Head of caudate nucleus (tissue), 42 donors: ENCODE measurements at places on chromosomes 7 and 10.

DNA sequence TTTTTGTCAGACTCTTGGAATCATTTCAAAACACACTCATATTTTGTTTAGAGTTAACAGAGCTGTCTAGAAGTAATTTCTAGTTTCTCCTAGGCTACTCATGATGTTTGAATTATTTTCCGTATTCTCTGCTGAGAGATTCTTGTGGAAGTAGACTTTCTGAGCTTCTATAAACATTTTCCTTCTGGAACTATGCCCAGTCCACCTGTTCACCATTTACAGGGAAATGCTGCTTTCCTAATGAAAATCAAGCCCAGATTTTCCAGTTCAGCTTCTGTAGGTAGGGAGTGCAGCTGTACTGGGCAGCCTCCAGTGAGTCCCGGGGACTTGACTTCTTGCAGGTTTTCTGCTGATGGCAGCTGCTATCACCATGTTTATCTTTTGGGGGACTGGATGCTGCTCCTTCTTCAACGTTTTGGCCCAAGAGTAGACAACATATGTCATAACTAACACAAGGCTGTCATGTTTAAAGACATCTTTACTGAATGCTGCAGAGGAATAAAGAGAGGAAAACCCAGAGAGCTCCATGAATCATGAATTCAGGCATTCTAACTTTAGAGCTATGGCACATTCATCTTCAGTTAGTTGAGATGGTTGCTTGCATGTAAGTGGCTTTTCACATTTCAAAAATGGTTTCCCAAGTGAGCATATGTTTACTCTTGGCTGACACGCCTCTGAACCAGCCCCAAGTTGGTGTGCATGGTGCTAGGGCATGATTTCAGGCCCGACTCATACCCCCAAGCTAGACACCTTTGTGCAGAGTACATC is 85.6 kb downstream of the SDK1 start:
- no peak for DNase-seq

- DNase-seq = no peak
Observed at GRCh38 chr10:100621360-100622205, 85.8 kb downstream of the HIF1AN start.

DNA sequence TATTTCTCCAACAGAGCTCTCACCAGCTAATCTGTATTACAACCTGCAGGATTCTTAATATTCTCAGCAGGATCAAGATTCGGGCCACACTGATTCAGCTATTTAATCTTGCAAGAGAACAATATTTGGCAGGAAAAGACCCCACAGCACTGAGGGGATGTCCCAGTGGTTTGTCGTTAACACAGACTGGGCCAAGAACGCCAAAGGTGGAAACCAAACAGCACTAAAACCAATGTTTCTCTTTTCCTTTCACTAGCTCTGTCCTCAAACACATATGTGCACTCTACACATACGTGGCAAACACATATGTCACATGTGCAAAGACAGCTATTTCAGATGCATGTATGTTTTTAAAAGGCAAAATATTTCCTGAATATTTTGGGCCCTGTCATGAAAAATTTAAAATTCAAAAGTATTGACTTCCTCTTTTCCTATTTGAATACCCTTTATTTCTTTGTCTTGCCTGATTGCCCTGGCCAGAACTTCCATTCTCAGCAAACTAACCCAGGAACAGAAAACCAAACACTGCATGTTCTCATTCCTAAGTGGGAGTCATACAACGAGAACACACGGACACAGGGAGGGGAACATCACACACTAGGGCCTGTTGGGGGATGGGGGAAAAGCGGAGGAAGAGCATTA is 51.7 kb upstream of the NEBL start:
- DNase-seq = no peak

- no peak for DNase-seq
Observed at GRCh38 chr7:105389088-105389650, 448 bp upstream of the SRPK2 start.

- no peak for DNase-seq
Observed at GRCh38 chr10:49748006-49748405, 14.1 kb downstream of the OGDHL start.

DNA sequence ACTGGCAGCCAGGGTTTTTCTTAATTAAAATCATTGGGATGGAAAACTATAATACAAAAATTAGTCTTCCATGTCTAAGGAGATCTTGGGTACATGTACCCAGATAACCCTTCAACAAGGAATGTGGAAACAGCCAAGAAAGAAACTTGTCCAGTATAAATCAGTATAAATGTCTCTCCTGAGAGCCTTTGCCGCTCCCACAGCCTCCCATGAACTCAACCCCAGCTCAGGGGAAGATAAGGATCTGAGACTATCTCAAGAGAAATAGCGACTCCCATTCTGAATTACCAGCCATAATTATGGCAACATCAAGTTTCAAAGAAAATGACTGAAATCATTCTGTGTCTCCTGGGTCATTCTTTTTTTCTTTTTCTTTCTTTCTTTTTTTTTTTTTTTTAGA is 32.6 kb upstream of the AFAP1L2 start:
- DNase-seq = no peak

DNA sequence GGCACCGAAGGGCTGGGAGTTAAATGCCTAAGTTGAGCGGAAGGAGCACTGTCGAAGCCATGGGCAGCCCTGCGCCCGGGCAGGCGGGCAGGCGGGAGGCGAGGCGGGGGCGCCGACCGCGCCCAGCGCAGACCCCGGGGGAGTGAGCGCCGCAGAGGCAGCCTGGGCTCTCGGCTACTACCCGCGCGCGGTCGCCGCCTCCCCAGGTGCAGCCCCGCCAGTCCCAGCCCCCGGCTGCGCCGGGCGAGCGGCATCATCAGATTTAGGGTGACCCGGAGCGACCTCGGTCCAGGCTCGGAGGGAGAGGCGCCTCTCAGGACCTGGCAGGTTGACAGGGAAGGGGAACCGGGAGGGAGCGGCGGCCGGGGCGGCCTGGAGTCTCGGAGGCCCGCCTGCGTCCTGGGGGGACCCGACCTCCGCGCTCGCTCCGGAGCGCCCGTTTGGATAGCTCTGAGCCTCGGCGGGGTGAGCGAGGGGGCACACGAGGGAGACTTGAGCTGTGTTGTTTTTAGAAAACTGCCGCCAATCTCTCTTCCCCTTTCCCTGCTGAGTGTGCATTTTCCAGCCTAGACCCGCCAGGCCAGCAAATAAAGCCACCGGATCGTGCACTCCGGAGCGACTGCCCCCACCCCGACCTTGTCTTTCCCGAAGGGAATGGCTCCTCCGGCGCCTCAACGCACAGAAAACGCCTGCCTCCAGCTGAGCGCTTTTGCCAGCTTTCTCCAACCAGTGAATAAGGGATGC is 2.3 kb upstream of the NRP1 start:
- DNase-seq = peak; percentile 20

DNA sequence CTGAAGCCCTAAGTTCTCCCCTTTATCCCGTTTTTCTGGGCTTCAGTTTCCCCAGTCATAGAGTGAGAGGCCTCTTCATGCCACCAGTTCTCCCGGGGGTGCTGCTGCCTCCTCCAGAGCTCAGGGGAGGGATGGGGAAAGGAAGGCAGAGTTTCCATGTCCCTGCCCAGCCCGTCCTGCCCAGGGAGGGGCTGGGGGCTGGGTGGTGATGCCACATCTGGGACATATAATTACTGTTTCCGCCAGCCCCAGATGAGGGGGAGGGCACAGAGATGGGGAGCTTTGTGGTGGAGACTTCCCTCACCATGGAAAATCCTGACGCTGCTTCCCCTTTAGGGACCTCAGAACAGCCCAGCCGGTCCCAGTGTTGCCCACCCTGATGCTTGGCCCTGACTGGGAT is 4.1 kb downstream of the AQP1 start:
- no peak for DNase-seq

DNA sequence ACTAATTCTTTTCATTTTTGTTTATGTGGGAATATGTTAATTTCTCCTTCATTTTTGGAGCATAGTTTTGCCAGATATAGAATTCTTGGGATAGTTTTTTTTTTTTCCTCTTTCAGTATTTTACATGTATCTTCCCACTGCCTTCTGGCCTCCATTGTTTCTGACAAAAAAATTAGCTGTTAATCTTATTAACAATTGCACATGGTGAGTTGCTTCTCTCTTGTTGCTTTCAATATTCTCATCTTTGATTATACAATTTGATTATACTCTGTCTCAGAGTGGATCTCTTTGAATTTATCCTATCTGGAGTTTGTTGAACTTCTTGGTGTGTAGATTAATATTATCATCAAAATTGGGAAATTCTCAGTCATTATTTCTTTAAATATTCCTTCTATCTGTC is 41.4 kb upstream of the HABP2 start:
- DNase-seq = no peak

DNA sequence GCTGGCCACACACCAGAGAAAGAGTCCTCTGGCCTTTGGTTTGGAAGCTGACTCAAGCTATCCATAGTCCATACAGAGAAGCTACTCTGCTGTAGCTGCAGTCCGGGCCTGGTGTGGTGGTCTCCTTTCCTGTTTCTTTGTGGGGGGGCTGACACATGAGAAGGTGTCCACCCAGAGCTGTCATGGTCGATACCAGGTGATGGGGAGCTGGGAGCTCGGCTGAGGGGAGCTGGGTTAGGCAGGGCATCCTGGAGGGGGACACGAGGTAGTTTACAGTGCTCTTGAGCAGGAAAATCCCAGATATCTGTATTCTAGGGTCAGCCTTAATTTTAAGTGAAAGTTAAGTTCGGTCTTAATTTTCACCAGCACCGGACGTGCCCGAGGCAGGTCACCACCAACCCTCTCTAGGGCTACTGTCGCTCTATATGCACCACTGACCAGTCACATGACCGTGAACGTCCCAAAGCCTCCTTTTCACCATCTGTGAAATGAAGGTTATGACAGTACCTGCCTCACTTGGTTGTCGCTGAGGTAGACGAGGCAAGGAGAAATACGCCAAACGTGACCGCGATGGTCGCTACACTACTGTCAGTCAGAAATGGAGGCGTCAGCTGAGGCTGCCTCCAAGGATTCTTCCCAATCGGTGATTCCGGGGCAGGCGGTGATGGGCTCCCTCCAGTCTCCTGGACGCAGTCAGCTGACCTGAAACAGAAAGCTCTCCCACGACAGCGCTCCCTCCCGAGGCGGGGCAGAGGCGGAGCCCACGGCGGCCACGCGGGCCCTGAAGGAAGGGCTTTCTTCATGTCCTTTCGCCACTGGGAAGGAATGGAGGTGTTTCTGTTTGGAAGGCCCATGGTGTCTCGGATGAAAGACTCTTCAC is 69.4 kb upstream of the SHH start:
- no peak for DNase-seq
